ENCODE measurements at places on chromosomes 5 and 9. TPM values are rescaled to one million over a fixed set of nuclear protein-coding genes. Genes with fewer than 3 reads are reported as not detected.

The KIF27 gene
- 5.7 TPM for polyA plus RNA-seq

The ABITRAM gene
- polyA plus RNA-seq = 31.1 TPM

The OTP gene
- not detected for polyA plus RNA-seq

The NTRK2 gene
- polyA plus RNA-seq = 8.1 TPM

The CTSV gene
- polyA plus RNA-seq = not detected

The OLFM1 gene
- 207 TPM for polyA plus RNA-seq

The ASS1 gene
- 18.5 TPM for polyA plus RNA-seq

The NCS1 gene
- 25.8 TPM for polyA plus RNA-seq

The SMIM32 gene
- 2.4 TPM for polyA plus RNA-seq

The CFAP90 gene
- 6.3 TPM for polyA plus RNA-seq

The MFAP3 gene
- 8.1 TPM for polyA plus RNA-seq

The ACSL6 gene
- polyA plus RNA-seq = 90.7 TPM

The PCDHB12 gene
- polyA plus RNA-seq = 2.6 TPM

The NUTM2G gene
- polyA plus RNA-seq = not detected

The FREM1 gene
- polyA plus RNA-seq = 1.6 TPM

The SOWAHA gene
- polyA plus RNA-seq = 6.2 TPM

The ARHGEF37 gene
- 1.1 TPM for polyA plus RNA-seq

The BHMT2 gene
- polyA plus RNA-seq = not detected

The KLHL3 gene
- 50.7 TPM for polyA plus RNA-seq

The CER1 gene
- not detected for polyA plus RNA-seq

The SMIM15 gene
- 16.0 TPM for polyA plus RNA-seq

The GPX8 gene
- polyA plus RNA-seq = 1.8 TPM

The ANKRD31 gene
- 0.42 TPM for polyA plus RNA-seq

The TRIM14 gene
- 0.29 TPM for polyA plus RNA-seq

The PRUNE2 gene
- polyA plus RNA-seq = 18.6 TPM

The SLC34A1 gene
- not detected for polyA plus RNA-seq

The FABP6 gene
- polyA plus RNA-seq = 67.3 TPM

The RNF183 gene
- polyA plus RNA-seq = not detected

The C5orf52 gene
- polyA plus RNA-seq = not detected

The SPATA31E1 gene
- polyA plus RNA-seq = not detected

The LRRTM2 gene
- 9.1 TPM for polyA plus RNA-seq

The TAF11L8 gene
- not detected for polyA plus RNA-seq

The GABRA1 gene
- polyA plus RNA-seq = 1,123 TPM

The SPINK7 gene
- polyA plus RNA-seq = not detected

The FOXE1 gene
- polyA plus RNA-seq = not detected

The KIAA0825 gene
- polyA plus RNA-seq = 9.3 TPM

The IFNA13 gene
- not detected for polyA plus RNA-seq

The ZNF354C gene
- polyA plus RNA-seq = 2.7 TPM

The TRAF1 gene
- polyA plus RNA-seq = not detected

The TNFSF15 gene
- polyA plus RNA-seq = not detected

The SLC12A7 gene
- polyA plus RNA-seq = not detected

The PCDHGB3 gene
- polyA plus RNA-seq = 1.2 TPM

The TOR1A gene
- polyA plus RNA-seq = 21.4 TPM

The TLX3 gene
- polyA plus RNA-seq = not detected

The PCDHGA2 gene
- 1.9 TPM for polyA plus RNA-seq

The MAN1B1 gene
- polyA plus RNA-seq = 5.7 TPM

The PLCXD3 gene
- 9.7 TPM for polyA plus RNA-seq
